ENCODE measurements at places on chromosomes 3 and 15.
A peak's percentile ranks its signal among the peaks of the same experiment; 100 is the strongest.

DNA sequence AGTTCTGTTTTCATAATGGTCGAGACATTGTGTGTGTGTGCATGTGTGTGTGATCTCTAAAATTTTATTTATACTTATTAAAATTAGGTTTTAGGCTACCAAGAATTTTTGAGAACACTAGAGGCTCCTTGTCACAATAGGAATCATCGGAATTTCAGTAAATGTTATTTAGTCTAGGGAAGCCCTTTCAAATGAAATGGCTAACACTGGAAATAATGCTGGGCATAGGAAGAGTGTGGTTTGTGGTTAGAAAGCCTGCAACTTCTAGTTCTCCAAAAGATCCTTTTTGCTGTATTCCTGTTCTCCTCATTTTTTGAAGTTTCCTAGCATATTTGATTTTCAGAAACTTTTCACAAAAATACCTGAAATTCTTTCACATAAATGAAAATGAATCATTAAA lies 92.5 kb upstream of the MBNL1 start:
- DNase-seq: no peak

- peak; percentile 96 for DNase-seq
Measured at GRCh38 chr15:43510200-43511011, 7.0 kb upstream of the MAP1A start.

GRCh38 chr15:96416218-96416933 lies 85.9 kb downstream of the NR2F2 start:
- no peak for DNase-seq

- DNase-seq: no peak
Measured at GRCh38 chr15:59741274-59741906, 52.3 kb upstream of the BNIP2 start.

DNA sequence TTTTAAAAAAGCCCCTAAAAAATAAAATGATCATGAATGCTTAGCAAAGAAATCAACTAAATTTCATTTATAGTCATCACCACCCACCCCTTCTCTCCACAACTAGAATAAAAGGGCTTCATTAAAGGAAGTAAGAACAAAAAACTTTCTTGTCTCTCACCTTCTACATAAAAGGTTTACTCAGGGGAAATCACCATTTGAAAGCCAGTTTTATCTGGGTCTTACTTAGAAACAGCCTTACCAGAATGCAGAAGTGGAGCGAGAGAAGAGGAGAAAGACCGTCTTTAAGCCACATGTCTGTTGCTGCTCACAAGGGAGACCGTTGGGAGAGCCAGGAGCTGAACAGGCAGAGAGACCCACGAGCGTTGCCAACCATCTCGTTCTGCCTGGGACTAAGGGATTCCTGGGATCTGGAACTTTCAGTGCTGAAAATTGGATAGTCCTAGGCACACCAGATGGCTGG lies 350.1 kb upstream of the PROK2 start:
- no peak for DNase-seq

DNA sequence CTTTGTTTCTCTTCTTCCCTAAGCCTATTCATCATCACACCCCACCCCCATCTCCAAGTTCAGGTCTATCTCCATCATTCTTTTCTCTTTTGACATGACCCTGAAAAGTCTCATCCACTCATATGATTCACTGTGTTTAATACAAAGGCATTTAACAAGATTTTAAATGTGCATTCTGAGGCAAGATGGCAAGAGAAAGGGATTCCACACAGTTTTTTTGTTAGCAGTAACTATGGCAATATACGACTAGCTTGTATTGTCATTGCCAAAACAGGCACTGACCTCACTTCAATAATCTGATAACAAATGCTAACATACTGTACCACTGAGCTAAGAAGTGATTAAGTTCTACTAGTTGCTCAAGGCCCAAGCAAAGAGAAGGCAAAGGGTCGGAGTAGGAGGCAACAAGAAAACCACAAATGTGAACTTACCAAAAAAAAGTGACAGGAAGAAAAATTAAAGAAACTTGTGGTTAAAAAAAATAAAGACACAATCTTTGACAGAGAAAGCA lies 53.2 kb downstream of the FBN1 start:
- DNase-seq: no peak

DNA sequence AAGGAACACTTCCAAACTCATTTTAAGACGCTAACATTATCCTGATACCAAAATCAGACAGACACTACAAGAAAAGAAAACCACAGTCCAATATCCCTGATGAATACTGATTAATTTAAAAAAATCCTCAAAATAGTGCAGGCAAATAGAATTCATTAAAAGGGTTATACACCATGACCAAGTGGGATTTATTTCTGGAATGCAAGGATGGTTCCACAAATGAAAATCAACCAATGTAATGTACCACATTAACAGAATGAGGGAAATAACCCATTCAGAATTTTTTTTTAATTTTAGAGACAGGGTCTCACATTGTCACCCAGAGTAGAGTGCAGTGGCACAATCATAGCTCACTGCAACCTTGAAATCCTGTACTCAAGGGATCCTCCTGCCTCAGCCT lies 17.3 kb upstream of the AP4E1 start:
- DNase-seq: no peak

DNA sequence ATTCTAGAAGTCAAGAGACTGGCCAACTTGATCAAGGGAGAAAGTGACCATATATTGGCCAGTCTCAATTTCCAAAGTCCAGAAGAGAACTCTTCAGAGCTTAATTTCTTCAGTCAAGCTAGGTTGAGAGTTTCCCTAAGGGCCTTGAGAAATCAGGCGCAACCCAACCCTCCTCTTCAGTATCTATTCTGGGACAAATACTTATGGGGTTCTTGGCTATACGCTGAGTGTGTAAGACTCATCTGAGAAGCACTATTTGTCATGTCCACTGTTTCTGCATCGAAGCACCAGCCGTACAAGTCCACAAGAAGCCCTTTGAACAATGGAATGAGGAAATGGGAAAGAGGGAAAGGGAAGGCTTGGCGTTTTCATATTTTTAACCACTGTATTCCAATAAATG lies 379.5 kb downstream of the CTNNB1 start:
- DNase-seq: no peak

DNA sequence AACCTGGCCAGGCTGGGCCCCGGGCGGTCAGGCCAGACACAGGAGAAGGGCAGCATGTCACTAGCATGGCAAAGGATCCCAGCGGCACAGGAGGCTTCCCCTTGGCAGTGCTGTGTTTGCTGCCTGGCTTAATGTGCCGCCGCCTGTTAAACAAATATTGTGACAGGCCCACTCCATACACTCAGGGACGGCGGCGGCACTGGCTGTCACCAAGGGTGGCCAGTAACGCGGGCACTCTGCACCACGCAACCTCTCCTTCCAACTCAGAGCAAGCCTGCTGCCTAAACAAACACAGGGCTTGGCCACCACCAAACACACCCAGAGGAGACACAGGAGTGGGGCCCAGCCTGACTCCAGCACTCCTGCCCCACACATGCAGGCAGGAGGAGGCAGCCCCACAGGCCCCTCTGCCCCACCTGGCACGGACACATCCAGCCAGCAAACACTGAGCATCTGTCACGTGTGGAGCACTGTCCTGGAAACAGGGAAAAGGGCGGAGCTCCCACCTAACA lies 48.0 kb downstream of the TPRA1 start:
- DNase-seq: no peak

DNA sequence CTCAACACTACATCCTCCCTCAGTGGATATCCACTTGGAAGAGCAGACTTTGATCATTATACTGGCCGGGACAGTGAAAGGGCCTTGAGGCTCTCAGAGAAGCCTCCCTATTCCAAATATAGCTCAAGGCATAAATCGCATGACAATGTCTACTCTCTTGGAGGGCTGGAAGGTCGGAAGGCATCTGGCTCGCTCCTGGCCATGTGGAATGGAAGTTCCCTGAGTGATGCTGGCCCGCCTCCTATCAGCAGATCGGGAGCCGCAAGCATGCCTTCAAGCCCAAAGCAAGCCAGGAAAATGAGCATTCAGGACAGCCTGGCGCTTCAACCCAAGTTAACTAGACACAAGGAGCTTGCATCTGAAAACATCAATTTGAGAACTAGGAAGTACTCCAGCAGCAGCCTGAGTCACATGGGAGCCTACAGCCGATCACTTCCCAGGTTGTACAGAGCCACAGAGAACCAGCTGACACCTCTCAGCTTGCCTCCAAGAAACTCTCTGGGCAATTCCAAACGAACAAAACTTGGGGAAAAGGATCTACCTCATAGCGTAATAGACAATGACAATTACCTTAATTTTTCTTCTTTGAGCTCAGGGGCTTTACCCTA lies 25.4 kb downstream of the PHLDB2 start:
- no peak for DNase-seq

- no peak for DNase-seq
Measured at GRCh38 chr15:86865920-86866319, 786.2 kb downstream of the AGBL1 start.

DNA sequence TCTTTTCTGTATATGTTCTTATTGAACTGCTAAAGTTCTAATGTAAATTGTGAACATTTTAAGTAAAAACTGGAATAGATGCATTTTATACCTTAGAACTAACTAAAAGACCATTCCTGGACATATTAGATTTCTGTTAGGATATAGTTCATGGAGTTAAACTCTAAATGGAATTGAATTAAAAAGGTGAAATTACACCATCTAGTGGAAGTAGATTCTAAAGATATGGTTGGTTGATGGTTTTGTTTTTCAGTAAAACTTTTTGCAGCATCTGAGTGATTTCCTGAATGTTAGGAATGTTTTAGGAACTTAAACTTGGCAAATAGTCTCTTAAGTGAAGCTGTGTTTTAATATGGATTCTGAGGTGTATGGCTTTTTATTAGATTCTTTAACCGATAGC lies 96.8 kb downstream of the SLMAP start:
- no peak for DNase-seq

DNA sequence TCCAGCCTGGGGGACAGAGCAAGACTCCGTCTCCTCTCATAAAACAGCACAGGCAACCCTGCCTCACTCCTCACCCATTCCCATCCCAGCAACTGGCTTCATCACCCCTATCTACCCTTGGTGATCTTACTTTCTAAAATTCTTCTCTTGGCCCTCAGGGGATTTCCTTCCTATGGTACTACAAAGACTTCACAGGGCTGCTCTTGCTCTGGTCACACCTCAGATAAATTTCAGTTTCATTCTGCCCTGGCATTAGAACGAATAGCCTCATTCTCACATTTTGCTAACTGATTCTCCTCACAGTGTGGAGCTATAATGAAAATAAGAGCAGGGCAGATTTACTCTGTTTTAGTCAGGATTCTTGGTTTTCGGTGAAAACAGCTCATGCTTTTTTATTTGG lies 22.1 kb upstream of the CRBN start:
- DNase-seq: no peak

- DNase-seq: no peak
Measured at GRCh38 chr3:171377859-171378258, 82.3 kb downstream of the TNIK start.

GRCh38 chr3:133970916-133971315 lies 58.8 kb downstream of the SLCO2A1 start:
- no peak for DNase-seq

DNA sequence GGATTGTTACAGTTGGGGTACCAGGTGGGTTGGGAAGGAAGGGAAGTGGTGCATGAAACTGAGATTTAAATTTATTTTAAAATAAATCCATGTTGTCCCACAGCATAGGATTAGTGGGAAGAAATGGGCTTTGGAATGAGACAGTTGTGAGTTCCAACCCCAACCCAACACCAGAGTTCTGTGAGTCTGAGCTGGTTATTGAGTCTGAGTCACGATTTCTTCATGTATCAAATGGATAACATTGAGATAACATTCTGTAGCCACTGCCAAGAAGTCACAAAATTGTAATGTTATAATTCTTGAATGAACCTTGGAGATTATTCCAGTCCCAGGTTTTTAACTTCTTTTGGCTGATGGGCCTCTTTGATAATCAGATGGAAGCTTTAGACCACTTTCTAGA lies 13.7 kb downstream of the IFT122 start:
- no peak for DNase-seq

GRCh38 chr3:190073264-190074008 lies 47.3 kb downstream of the P3H2 start:
- DNase-seq: no peak

DNA sequence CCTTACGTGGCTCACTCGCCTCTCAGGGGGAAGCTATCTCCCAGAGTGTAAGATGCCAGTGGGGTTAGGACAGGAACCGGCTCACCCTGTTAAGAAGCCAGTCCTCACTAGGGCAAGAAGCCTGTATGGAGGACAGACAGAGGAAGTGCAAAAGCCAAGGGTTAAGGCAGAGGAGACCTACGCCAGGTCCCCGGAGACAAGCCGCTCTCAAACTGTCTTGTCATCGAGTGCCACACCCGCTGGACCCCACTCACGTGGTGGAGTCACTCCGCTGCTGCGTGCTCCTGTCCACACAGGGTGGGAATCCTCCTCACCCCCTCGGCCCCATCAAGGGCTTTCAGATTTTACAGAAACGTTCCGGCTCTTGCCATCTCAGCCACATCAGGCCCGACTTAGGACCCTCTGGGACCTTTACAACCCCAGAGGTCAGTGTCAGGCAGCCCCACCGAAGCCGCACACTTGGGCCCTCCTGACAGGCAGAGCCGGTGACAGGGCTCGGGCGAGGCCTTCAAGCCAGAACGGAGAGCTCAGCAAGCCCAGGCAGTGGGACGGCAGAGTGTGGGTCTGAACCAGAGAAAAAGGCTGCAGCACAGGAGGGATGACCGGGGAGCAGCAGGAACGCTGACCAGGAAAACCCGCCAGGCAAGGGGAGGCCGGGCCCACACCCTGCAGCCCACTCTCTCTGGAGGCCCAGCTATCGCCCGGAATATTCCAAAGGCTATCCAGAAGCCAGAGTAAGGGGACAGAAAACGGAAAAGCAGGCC lies 61.7 kb downstream of the XXYLT1 start:
- no peak for DNase-seq

- no peak for DNase-seq
Measured at GRCh38 chr15:59701880-59702279, 12.8 kb upstream of the BNIP2 start.

- DNase-seq: no peak
Measured at GRCh38 chr15:74800559-74801094, 12.0 kb upstream of the LMAN1L start.

DNA sequence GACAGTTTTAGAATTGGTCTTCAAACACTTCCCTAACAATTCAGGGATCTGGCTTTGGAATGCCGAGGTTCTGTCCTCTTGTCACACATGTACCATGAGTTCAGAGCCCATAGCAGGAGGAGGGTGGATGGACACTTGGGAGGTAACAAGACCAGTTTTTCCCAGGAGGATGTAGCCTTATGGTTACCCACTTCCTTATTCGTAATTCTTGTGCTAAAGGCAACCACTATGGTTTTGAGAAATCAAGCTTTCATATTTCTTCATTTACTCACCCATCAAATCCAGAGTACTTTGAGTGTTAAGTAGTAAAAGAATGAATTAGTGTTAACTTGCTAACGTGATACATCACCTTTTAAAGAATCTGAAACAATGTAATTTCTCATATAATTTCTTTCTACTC lies 479.6 kb upstream of the ALCAM start:
- DNase-seq: no peak

Measured in T-helper 17 cell (primary cell).